ENCODE measurements at places on chromosomes 13 and 19. TPM values are rescaled to one million over a fixed set of nuclear protein-coding genes. Genes with fewer than 3 reads are reported as not detected.

DNA sequence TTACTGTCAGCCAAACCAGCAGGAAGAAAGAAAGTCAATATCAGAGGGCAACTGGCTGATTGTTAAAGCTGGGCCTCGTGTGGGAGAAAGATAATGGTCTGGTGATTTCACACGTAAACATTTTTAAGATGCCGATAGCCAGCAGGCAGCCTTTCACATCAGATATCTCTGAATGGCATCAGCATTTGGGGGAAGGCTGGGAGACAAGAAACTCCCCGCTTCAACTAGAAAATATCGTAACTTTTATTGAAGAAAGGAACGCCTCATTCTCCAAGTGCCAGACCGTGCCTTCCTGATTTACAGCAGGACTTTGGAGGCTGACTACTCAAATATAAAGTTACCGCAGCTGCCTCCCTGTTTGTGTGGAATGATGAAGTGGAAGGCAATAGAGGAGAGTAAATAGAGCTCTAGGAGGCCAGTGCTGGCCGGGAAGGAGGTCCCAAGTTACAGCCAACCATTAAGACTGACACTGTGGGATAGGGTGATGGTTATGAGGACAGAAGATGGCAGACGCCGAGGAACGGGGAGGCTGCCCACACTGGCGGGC, 284.3 kb upstream of the MAB21L1 start:
- DNase-seq, result no peak

- peak; percentile 51 for DNase-seq
These were observed 6.3 kb downstream of the ARGLU1 start for GRCh38 chr13:106561551-106562170.

GRCh38 chr13:51385114-51385513, 45.6 kb downstream of the SERPINE3 start:
- DNase-seq, result no peak

- DNase-seq, result peak; percentile 75
These were observed 5.4 kb upstream of the NDUFB7 start for GRCh38 chr19:14577264-14577663.

- DNase-seq, result peak; percentile 63
These were observed at the start of gene KLC3 for GRCh38 chr19:45340232-45340898. KLC3 (plus strand) TSS chr19:45340750; CDS start chr19:45345542, 4,792 bp downstream.

- DNase-seq, result peak; percentile 82
These were observed 3.9 kb downstream of the TMEM147 start for GRCh38 chr19:35549174-35549788.

DNA sequence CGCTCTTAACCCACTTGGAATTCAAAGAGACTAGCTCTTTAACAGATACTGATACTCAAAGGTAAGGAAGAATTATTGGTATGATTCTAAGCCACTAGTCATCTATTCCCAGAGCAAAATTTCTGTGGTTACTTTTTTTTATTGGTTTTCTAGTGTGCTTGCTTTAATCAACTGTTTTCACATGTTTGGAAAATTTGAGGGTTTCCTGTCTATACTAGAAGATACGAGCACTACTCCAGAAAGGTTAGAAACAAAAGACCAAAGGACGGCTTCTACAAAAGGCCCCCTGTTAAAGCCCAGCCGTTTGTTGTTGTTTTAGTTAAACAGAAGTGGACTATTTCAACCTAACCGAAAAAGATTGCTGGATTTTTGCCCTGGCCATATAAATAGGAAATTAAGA, 18.5 kb upstream of the LPAR6 start:
- no peak for DNase-seq

DNA sequence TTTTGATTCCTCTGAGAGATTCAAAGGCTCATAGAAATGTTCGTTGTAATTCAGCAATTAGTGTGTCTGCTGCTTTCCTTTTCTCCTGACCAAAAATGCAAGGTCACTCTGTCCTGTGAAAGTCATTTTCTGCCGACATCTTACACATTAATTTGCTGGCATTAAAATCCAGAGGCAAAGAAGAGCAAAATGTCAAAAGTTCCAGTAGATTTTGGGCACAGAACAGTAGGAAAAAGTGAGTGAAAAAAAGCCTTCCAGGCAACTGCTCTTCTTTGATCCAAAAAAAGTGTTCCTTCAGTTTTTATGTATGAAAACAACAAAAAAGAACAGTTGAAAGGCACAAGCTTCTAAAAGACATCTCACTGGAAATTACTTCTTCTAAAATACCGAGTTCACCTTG, 413.8 kb downstream of the FOXO1 start:
- DNase-seq, result no peak

DNA sequence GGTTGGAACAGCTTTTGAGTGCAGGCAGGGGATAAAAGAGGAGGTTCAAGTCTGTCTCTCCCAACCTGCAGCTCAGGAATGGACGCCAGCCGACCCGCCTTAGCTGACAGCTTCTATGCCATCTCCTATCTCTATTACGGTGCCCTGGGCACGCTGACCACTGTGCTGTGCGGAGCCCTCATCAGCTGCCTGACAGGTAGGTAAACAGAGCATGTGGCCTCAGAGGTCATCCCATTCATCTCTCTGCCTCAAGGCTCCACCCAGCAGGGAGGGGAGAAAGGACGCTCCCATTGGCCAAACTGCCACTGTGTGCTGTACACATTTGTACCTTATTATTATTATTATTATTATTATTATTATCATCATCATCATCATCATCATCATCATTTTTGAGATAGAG, 16.5 kb downstream of the SLC5A5 start:
- no peak for DNase-seq

- no peak for DNase-seq
These were observed 37.8 kb downstream of the STOML3 start for GRCh38 chr13:38952827-38953226.

- no peak for DNase-seq
These were observed 6.4 kb downstream of the MYO9B start for GRCh38 chr19:17081672-17082630.

GRCh38 chr19:44653977-44654774, 10.5 kb downstream of the PVR start:
- DNase-seq, result peak; percentile 94

GRCh38 chr19:28420811-28421550, 792.0 kb downstream of the UQCRFS1 start:
- no peak for DNase-seq

DNA sequence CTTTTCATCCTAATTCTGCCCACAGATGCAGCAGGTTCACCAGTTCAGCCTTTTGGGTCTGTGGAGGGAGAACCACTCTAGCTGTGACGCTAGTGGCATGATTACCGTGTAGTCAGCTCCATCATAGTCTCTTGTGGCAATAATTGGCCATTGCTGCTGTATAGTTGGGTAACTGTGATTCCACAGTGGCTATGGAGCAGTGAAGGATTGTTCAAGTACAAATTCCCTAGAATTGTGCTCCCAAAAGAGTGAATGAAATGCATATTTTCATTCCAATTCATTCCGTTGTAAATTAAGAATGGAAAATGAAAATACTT, 856 bp downstream of the TEX26 start:
- DNase-seq, result no peak

- no peak for DNase-seq
These were observed 628 bp downstream of the BEST2 start for GRCh38 chr19:12752056-12752781.

- DNase-seq, result no peak
These were observed 646 bp upstream of the SLC10A2 start for GRCh38 chr13:103066781-103067345.

DNA sequence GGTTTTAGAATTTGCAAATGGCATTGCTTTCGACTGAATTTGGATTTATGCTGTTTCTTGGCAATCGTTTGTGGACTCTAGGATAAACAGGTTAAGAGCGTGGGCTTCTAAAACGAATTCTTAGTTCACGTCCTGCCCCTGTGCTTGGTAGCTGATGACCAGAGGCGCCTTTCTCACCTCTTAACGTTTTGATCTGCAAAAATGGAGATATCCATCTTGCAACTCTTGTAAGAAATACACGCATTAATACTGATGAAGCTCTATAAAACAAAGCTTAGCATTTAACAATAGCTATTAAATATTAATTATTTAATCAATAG, 580 bp upstream of the KATNAL1 start:
- DNase-seq, result no peak

DNA sequence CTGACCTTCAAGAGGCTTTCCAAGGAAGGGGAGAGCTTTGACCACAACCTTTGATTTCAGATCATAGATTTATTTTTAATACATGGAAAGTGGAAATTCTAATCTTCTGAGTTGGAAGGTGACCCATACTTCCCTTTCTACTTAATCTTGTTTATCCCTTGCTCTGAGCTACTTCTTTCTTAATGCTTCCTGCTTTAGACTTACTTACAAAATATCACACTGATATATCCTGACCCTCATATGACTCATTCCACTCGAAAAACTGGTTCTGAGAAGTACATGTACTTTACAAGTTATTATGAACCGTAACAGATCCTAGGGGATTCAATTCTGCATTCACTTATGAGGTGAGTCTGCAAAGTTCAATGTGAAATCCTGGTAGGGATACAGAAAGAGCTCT, 76.2 kb upstream of the IRS2 start:
- DNase-seq, result no peak

- DNase-seq, result no peak
These were observed 11.9 kb upstream of the GARIN5A start for GRCh38 chr19:50488389-50489194.

DNA sequence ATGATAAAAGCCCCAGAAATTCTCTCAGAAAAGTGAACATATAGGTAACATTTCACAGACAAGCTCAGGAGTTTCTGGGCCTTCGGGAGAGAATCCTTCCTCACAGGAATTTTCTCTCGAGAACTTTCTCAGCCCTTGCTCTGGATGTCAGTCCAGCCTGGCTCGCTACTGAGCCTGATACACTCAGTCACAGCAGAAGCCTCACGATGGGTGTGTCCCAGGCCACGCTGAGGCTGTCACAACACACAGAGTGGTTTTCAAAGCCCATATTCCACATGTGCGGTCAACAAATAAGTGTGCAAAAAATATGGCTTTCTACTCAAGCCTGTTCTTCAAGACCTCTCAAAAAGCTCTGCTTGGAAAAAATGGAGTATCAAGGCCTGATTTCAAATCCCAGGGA, 31.5 kb upstream of the MEDAG start:
- no peak for DNase-seq

DNA sequence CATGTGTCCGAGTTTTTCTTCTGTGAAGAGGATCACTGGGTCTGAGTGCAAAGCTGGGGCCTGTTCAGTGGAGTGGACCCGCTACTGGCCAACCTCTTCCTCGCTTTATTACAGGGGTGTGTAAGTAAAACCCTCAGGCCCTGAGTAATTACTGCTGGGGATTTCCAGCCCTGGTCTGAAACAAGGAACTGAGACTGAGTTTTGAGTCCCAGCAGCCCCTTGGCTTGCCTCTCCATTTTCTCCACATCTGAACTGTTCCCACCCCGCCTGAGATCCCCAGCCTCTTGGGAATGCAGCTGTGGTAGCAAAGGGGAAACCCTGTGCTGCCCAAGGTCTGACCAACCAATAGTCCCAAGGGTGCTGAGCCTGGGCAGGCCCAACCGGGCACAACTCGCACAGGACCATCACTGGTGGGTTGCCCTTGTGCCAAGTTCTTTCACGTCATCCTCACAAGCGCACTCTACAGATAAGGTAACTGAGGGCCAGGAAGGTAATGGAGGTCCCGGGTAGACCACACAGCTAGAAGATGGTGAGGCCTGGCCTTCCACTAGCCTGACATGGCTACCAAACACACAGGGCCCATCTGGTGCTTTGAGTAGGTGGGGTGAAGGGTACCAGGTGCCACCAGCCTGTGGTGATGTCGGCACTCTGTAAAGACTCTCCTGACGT, 13.7 kb upstream of the SLC35E1 start:
- DNase-seq, result peak; percentile 92

DNA sequence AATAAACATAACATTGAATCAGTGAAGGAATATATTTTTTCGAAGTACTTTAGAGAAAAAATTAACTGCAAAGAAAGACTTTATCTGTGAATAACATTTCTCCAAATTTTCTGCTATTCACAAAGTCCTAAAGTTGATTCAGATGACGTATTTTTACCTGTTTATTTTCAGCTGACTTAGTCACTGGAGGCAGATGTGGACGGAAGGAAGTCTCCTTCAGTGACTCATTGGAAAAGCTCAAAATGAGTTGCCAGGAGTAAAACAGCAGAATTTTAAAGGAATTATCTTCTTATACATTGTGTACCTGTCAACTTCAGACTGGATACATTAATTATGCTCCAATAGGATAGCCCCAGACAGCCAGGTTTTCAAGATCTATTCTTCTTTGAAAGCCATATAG, 679.3 kb upstream of the GPC6 start:
- no peak for DNase-seq

DNA sequence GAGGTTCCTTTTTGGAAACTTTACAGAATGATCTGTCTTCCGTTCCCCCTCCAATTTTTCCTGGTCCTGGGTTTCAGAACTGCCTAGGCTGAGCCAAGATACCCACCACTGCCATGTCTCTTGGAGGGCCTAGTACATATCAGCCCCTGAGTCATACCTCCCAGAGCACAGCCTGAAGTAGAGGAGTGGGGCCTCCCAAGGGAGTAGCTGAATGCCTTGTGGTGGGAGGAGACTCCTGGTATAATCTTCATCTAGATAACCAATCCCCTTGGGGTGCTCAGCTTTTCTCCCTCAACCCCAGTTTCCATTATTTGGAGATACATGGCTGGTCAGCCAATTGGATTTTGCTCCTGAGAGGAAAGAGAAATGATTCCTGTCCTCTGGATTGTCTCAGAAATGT, 30.3 kb downstream of the ZNF763 start:
- no peak for DNase-seq

GRCh38 chr19:7868671-7869452, 5.3 kb downstream of the PRR36 start:
- peak; percentile 94 for DNase-seq

GRCh38 chr13:98200211-98200878, 23.3 kb upstream of the RNF113B start:
- DNase-seq, result no peak

DNA sequence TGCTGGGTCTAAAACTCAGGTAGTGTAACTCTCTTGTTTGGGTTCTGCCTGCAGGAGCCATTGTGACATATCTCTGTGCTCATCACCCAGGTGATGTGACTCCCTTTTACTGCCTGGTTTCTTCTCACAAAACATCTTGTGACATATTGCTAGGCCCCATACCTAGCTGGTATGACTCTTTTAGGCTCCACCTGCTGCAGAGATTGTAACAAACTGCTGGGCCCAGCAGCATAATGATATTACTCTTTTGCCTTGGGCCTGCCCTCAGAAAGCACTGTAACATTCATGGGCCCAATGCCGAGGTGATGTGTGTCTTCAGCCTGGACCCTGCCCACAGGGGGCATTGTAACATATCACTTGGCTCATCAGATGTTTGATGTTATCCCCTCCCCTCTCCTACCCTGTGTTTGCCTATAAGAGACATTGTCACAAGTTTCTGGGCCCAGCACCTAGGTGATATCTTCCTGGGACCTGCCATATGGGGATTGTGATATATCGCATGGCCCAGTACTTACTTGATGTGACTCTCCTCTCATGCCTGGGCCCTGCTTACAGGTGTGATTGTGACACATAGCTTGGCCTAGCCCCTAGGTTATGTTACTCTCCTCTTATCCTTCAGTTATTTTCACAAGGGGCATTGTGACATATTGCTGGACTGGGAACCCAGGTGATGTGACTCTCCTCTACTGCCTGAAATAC, 18.0 kb upstream of the ZNF681 start:
- no peak for DNase-seq

TUBA3C gene
- not detected for total RNA-seq

TTC9B gene
- not detected for total RNA-seq

IRS2 gene
- 27.7 TPM for total RNA-seq

CD79A gene
- 1,280 TPM for total RNA-seq

PRR22 gene
- total RNA-seq, result 5.4 TPM

ARHGAP45 gene
- 523 TPM for total RNA-seq

ZNF880 gene
- total RNA-seq, result 29.2 TPM

LHFPL6 gene
- 0.15 TPM for total RNA-seq

CGB5 gene
- total RNA-seq, result not detected

ZNF723 gene
- total RNA-seq, result not detected

LRRC63 gene
- total RNA-seq, result not detected

LILRA1 gene
- not detected for total RNA-seq

FRY gene
- 7.8 TPM for total RNA-seq
